Activated T-helper 2 cell treated with anti-CD3 and anti-CD28 coated beads, Interferon-gamma antibody, Interleukin-2, Interleukin-4, amounts not matched to agents 10 μg/mL and 5 μg/mL and 100 μg/mL, durations not matched to agents 14 hours and 24 hours and 36 hours (primary cell): ENCODE measurements at places on chromosomes 2 and 18. TPM values are rescaled to one million over a fixed set of nuclear protein-coding genes. Genes with fewer than 3 reads are reported as not detected.

ASB3 gene
- 24.3 and 26.4 TPM in 2 replicates for total RNA-seq

IL36G gene
- not detected in 2 replicates for total RNA-seq

CCL20 gene
- 1.4 and 2.0 TPM in 2 replicates for total RNA-seq

ITGB6 gene
- not detected in 2 replicates for total RNA-seq

LRP2 gene
- total RNA-seq, result 0.09 and 0.46 TPM in 2 replicates

CPLX4 gene
- not detected in 2 replicates for total RNA-seq

EML6 gene
- total RNA-seq, result 0.23 and 0.25 TPM in 2 replicates

LIPG gene
- total RNA-seq, result 0.53 and 0.59 TPM in 2 replicates

SULT1C4 gene
- total RNA-seq, result not detected in 2 replicates

CNGA3 gene
- not detected in 2 replicates for total RNA-seq

AKAIN1 gene
- total RNA-seq, result not detected in 2 replicates

TSGA10 gene
- total RNA-seq, result 3.3 and 3.4 TPM in 2 replicates

REG3A gene
- total RNA-seq, result not detected in 2 replicates

EFHD1 gene
- 0.16 and 0.48 TPM in 2 replicates for total RNA-seq

RGPD4 gene
- 0.07 TPM in 2 replicates for total RNA-seq

DPY30 gene
- total RNA-seq, result 72.1 and 77.1 TPM in 2 replicates

CXXC1 gene
- total RNA-seq, result 94.9 and 101 TPM in 2 replicates

UCN gene
- 0.94 and 1.3 TPM in 2 replicates for total RNA-seq

DUSP19 gene
- total RNA-seq, result 1.6 and 1.9 TPM in 2 replicates
